ENCODE measurements at places on chromosomes 11 and 22.
A peak's percentile ranks its signal among the peaks of the same experiment; 100 is the strongest.

DNA sequence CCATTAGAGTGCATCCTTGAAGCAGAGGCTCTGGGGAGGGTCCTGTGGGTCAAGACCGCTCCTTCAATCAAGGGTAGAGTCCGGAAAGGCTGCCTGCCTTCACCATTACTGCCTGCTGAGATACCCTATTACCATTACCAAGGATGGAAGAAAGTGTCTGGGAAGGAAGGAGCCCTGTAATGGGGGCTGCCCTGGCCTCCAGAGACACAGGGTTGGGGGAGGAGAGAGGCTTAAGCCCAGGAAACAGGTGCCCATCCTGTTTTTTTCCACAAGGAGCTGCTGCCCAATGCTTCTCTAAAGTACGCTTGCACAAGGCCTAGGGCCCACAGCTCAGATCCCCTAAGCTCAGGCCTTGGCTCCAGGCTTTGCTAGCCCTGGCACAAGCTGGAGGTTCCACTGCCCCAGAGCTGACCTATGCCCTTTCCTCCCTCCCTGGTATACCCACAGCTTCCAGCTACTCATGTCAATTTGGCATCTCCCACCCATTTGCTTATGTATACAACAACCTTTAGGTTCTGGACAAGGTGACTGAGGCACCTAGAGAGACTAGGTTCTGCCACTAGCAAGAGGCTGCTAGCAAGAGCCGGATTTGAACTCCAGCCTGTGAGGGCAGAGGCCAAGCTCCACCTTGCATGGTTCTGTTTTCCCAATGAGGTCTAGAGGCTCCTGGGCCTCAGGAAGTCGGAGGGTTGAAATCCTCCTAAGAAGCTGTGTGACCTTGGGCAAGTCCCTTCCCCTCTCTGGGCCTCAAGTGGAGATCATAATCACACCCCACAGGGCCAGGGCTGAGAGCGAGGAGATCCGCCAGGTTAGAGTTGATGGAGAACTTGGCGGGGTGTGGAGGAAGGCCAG, 1.5 kb upstream of the PLCB3 start:
- DNase-seq: no peak

DNA sequence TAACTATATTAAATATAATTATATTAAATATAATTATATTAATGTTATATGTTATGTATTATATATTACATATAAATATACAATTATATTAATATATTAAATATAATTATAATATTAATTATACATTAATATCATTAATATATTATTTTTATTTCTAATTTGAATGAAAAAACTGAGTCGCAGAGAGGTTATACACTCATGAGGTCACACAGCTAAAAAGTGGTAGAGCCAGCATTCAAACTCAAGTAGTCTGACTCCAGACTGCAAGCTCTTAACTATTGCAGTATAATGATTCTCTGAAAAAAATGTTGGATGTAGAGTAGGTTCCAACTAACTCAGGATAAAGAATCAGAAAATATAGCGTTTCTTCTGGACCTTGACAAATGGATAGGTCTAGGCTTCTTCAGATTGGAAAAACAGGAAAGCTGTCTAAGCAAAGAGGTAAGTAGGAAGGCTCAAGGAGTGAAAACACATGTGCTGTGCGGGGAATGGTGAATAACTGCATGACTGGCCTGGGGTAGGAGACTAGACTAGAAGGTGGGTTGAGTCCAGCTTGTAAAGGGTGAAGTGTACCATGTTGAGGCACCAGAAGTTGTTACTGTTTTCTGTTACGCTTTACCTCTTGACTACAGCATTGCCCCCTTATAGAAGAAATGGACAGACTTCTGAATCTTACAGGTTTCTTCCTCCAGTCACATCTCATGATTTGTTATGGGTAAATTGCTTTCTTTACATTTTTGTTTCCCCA, 80.3 kb downstream of the TRIM44 start:
- DNase-seq: no peak

DNA sequence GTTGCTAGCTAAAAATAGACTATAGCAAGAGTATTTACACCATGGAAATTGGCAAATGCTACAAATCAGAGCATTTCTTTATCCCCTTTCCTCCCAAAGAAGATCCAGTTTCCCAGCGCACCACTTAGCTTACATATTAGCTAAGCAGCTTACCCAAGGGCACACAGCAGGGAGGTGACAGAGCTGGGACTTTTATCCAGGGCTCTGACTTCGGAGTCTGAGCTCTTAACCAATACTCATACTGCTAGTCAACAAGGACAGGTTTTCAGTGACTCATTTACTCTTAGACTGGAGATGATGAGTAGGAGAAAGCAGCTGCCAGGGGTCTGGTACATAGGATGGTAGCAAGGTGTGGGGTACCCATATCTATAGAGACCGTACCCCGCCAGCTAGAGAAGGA, 38.4 kb downstream of the NAV2 start:
- DNase-seq: no peak

GRCh38 chr11:101180481-101180880, 50.9 kb upstream of the PGR start:
- DNase-seq: no peak

DNA sequence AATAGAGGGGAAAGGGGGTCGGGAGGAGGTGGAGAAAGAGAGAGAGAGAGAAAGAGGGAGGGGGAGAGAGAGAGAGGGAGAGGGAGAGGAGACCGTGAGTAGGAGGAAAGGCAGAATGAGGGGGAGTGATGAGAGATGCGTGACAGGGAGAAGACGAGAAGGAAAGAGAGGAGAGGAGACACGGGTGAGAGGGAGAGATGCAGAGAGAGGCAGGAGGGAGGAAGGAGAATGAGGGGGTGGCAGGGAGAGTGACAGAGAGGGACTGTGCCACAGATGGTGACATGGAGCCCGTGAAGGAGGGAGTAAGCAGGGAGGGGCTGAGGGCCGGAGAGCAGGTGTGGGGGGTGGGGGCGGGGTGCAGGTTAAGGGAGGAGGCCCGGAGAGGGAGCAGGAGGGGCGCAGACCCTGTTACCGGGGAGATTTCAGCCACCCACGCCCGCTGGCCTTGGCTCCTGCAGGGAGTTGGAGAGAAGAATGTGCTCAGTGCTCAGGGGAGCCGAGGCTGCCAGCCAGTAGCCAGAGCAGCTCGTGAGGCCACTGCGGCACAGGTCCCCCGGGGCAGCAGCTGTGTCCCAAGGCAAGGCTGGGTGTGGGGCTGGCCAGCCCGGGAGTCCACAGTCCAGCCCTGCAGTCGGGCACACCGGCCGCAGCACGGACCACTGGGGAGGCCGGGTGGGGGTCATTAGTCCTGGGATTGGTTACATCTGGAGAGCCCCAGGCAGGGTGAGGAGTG, at the start of gene SSTR3:
Gene SSTR3, minus strand, starts transcription at position 304 of the 733 bp plus-strand sequence. CDS start 4,674 bp downstream, outside the sequence.
- DNase-seq: peak; percentile 15

DNA sequence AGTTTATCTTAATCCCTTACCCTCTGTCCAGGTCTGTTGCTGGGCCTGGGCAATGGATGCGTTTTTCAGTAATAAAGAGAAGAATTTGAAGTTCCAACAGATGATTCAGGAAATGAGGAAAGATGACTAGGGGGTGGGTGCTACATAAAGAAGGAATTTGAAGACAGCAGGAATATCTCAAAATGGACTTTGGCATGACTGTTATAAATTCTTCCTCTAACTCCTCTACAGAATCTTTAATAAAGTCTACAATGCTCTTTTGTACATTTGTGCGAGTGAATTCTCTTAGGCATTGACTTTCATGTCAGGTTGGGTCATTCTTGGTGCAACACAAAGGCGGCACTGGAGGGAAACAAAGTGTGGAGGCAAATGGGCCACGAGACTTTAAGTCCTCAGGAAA, 35.1 kb upstream of the PRSS23 start:
- no peak for DNase-seq

- DNase-seq: no peak
Observed at GRCh38 chr11:64245401-64245796, 1.3 kb downstream of the PPP1R14B start.

DNA sequence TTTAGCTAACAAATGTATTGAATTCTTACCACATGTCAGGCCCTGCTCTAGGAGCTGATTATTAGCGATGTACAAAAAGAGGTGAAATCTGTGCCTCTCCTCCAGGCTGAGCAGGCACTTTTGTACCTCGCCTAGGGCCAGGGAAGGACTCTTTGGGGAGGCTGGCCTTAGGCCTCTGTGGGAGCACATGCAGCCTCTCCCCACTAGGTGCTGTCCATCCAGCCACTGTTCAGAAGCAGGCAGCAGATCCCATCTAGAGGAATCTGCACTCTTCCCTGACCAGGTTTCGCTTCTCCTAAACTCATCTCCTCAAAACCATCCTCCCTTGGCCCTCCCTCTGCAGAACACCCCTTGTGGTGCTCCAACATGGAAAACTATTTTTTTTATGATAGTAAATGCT, 51.9 kb upstream of the WT1 start:
- DNase-seq: no peak

- no peak for DNase-seq
Observed at GRCh38 chr22:18999008-18999407, 62.9 kb upstream of the PRODH start.

- peak; percentile 66 for DNase-seq
Observed at GRCh38 chr22:29003975-29004646, 57.5 kb downstream of the C22orf31 start.

- no peak for DNase-seq
Observed at GRCh38 chr22:30325065-30325720, 1.5 kb downstream of the TBC1D10A start.

DNA sequence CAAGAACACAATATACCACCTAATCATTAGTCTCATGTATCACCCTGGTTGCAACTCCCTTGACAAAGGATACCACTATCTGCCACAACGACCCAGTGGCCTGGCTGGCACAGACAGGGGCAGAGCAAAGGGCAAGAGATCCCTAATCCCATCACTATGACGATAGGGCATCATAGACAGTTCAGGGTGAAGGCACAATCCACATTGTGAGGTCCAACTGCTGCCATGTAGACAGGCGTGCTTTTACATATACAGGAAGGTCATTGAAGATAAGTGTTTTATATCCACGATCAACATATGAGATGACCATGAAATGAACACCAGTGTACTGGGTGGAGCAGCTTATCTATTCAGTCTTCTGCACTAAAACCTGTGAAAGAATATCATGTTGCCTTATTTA, 94.6 kb downstream of the IGLL1 start:
- DNase-seq: no peak

DNA sequence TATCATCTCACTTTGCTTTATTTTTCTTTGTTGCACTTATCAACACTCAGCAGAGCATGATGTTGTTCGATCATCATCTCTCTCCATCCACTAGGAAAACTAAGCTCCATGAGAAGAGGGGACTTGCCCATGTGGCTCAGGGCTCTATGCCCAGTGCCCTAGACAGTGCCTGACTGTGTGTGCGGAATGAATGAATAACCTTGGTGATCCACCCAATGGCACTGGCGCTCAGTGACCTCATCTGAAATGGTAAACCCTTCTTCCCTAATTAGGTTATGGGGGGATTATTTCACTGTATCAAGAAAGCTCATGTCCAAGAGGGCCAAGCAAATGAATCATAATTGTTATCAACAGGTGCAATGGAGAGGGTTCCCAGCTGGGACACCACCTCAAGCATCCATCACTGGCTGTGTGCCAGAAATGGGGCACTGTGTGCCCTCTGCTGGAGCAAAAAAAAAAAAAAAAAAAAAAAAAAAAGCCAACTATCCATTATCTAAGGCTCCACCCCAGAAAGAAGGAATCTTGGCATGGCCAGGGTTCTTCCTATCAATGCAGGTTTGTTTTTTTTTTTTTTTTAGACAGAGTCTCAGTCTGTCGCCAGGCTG, 172.6 kb downstream of the LARGE1 start:
- peak; percentile 88 for DNase-seq

GRCh38 chr11:66766681-66767080, 37.7 kb upstream of the SPTBN2 start:
- no peak for DNase-seq

DNA sequence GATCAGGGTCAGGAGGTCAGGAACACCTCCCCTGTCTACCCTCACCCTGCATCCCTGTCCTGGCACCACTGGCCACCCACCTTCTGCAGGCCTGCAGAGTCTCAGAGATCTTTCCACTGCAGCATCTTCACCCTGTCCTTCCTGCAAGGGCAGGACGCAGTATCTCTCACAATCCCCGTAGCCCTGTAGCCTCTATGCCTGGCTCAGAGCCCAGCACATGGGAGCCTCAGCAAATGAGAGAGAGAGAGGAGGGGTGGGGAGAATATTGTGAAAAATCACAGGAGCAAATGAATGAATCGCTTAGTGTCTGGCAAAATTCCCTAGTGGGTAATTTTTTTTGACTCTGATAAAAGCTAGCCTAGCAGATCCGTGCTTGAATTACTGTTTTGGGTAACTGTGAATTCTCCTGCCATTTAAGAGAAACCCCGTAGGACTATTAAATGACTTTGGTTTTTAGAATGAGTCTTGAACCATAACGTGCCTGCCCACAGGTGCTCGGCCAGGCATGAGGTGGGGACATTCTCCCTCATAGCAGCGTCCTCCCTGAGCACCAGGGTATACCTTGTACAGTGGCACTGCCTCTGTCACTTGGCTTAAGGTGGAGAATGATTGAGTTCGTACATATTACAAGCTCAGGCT, 91.5 kb downstream of the MORC2 start:
- DNase-seq: no peak

DNA sequence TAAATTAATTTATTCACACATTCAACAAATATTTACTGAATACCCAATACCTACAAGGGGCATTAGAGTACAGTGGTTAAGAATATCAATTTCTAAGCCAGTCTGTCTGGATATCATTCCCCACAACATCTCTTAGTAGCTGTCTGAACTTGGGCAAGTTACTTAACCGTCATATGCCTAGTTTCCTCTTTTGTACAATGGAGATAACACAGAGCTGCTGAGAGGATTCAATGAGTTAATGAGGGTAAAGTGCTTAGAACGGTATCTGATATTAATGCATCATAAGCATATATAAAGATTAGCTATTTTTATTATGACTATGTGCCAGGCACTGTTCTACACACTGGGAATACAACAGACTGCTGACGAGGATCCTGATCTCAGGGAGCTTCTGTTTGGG, 116.4 kb downstream of the APOL5 start:
- no peak for DNase-seq

- DNase-seq: no peak
Observed at GRCh38 chr11:15196704-15197103, 82.0 kb downstream of the INSC start.

DNA sequence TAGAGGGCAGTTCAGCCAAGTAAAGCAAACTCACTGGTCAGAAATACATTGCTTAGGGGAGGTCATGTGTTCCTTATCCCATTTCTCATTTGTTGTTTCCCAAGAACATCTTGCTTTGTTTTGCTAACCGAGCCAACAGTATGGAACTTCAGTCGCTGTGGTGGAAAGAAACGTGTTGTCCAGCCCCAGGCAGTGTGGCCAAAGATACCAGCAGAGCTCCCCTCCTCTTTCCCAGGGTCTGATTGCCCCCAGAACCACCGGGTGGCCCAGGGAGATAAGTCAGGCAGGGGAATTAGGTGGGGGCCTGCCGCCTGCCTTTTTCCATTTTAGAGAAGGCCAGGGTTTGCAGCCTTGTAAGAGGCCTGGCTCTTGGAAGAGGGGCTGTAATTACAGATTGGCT, 98.7 kb upstream of the CRYBB3 start:
- no peak for DNase-seq

DNA sequence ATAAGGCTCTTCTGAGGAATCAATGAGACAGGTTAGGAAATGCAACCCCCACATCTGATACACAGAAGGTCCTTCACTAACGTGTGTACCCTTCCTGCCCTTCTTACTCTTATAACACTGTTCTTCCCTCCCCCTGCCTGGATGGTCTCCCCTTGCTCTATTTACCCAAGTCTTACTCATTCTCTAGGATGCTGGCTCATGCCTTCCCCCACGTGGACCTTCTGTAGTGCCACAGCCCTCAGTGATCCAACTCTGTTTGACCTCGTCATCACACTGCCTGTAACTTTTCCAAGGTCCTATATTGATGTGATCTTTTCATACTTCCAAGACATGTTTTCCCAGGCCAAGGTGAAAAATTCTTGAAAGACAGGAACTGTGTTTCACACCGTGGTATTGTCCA, 79.8 kb downstream of the C11orf58 start:
- DNase-seq: no peak

Data from NCI-H1105 (cell line).